ENCODE measurements at places on chromosomes 4 and X. TPM values are rescaled to one million over a fixed set of nuclear protein-coding genes. Genes with fewer than 3 reads are reported as not detected.

Gene SLC35A2
- 32.8 TPM for polyA plus RNA-seq

DNA sequence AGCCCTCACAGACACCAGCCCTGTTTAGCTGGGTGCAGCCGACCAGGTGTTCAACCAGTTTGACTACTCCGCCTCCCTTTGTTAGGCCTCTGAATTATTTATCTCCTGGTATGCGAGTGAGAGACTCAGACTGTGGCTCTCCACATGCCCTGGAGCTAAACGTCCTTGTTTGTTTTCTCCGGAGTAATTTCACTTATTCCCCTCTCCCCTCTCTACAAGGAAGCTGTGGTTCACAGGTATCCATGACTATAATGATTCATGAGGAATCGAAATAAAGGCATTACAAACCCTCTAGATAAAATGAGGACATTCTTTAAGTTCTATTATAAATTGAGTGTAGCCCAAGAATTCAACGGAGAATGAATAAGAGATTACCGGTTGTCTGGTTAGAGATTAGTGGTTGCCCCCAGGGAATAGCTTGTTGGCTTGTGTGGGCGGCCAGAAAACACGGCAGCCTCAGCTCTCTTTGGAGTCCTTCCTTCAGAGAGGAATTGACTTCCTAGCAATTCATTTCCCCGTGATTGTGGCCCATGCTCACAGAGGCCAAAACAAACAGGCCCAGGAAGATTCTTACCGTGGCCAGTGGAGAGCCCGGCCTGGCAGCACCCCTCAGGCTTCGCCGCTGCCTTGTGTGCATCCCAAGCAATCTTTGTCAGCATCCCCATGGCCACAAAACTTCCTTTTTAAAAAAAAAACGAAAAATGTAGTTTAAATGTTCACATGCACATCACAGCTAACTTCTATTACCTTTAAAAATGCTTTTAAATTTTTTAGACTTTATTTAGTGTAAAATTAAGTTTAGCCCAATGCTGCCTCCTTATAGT, 60.2 kb upstream of the CBR4 start:
- DNase-seq = no peak

DNA sequence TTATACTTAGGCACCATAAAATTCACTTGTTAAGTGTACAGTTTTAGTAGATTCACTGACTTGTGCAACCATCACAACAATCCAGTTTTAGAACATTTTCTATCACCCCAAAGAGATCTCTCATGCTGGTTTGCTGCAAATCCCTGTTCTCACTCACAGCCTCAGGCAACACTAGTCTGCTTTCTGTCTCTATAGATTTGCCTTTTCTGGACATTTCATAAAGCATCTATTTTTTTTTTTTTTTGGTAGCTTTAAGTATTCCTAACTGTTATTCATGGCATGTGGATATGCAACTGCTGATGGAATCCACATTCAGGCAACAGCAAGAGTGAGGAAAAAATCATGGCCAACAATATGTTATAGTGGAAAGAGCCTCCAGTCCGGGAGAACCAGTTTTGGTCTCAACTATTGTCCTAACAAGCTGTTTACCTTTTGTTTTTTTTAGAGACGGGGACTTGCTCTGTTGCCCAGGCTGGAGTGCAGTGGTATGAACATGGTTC, 27.0 kb upstream of the TMEM150C start:
- DNase-seq = no peak

GRCh38 chr4:69697536-69698242, 44.6 kb upstream of the UGT2A1 start:
- no peak for DNase-seq

DNA sequence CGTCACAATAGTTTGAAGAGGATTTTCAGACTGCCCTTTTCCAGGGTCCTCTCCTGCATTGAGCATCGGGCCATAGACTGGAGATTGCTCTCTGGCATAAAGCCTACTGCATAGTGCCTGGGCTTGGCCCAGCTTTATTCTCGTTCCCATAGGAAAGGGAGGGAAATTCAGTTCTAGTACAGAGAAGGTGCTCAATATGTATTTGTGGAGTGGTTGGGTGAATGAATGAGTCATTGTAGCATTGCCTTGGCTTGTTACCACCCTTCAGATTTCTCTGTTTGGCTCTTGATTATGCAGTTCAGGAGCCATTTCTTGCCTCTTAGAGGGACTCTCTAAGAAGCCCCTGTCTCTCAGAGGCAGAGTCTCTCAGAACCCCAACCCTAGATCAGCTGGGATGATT, 2.6 kb downstream of the TMEM35A start:
- no peak for DNase-seq

DNA sequence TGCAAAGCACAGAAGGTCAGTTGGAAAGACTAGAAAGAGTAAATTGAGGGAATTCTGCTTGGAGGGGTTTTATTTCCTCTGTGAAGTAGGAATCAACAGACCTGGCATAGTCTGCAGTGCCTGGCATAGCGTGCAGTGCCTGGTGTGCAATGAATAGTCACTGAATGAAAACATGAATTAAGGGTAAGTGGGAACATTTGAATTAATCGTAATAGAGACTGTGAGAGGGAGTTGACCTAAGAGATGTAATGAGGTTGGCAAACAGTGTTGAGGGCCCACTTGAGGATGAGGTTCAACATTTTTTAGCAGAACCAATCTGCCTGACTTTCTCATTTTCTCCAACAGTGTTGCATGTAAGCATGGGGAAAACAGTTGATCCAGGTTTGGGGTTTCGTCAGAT, 377.2 kb upstream of the FTHL17 start:
- no peak for DNase-seq

Gene SSX4
- polyA plus RNA-seq = not detected

DNA sequence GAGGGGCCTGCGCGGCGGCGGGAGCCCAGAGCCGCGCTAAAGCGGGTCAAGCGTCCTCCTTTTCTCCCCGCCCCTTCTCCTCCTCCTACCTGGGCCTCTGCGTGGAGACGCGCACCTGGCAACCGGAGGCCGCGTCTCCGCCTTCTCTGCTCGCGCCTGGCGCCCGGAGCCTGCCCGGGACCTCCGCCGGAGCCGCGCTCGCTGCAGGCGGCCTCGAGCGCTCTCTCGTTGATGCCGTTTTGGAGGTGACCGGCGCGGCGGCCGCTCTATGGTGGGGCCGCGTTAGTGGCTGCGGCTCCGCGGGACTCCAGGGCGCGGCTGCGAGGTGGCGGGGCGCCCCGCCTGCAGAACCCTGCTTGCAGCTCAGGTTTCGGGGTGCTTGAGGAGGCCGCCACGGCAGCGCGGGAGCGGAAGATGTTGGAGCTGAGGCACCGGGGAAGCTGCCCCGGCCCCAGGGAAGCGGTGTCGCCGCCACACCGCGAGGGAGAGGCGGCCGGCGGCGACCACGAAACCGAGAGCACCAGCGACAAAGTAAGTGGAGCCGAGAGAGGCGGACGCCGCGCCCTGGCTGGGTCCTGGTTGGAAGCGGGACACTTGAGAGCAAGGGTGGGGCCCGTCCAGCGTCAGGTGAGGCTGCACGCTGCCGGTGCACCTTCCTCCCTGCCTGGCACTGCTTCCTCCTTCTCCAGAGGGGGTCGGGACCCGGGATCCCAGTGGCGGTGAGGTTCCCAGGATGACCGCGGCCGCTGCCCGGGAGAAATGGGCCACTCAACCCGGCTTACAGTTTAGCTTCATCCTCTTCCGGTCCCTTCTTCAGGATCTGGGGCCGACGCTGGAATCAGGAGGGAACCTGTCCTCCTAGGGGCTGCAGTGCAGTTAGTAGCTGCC, at the start of gene CDS1:
Gene CDS1 (plus strand): TSS at position 140 of the 888 bp plus-strand sequence. CDS start 275 bp downstream, at position 415.
- no peak for DNase-seq

GRCh38 chr4:8547912-8548730, 32.1 kb upstream of the GPR78 start:
- DNase-seq = no peak

GRCh38 chrX:56029188-56029587, 203.0 kb upstream of the KLF8 start:
- DNase-seq = no peak

DNA sequence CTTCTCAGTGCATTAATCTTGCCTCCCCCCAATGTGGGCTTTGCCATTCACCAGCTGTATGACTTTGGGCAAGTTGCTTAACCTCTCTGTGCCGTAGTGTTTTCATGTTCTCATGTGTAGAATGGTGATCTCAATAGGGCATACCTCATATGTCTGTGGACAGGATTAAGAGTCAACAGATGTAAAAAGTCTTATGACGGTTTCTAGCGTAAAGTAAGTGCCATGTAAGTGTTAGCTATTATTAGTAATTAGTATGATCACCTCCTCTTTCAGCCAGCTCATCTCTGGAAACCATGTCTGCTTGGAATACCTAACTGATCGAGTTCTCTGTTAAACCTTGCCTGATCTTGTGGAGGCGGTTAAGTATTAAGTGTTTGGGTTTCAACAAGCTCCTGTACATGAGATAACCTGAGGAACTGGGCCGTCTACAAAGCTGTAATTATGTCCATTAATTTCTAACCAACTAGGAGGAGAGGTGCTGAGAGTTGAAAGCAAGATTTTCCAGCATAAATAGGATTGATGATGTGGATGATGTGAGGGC, 66.3 kb downstream of the TSC22D3 start:
- DNase-seq = no peak

- DNase-seq = no peak
These were observed 605.6 kb upstream of the BOD1L1 start for GRCh38 chr4:14233126-14233525.

Gene NSG1
- polyA plus RNA-seq = 4.5 TPM

Gene ARMCX6
- 88.4 TPM for polyA plus RNA-seq

DNA sequence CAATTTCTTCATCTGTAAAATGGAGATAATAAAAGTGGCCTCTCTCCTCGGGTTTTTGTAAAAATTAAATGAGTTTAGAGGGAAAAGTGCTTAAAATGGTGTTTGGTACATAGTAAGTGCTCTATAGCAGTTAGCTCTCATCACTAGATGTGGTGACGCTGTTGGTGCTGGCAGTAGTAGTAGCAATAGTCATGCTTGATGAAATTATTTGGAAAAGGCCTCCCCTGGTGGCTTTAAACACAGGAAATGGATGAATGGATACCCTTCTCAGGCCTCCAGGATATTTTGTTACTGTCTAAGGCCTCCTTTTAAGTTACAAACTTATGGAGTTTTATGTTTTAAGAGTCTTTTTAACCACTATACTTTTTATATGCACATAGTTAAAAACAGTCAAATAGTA, 142.9 kb downstream of the CBR4 start:
- DNase-seq = no peak

Gene NAA11
- not detected for polyA plus RNA-seq

DNA sequence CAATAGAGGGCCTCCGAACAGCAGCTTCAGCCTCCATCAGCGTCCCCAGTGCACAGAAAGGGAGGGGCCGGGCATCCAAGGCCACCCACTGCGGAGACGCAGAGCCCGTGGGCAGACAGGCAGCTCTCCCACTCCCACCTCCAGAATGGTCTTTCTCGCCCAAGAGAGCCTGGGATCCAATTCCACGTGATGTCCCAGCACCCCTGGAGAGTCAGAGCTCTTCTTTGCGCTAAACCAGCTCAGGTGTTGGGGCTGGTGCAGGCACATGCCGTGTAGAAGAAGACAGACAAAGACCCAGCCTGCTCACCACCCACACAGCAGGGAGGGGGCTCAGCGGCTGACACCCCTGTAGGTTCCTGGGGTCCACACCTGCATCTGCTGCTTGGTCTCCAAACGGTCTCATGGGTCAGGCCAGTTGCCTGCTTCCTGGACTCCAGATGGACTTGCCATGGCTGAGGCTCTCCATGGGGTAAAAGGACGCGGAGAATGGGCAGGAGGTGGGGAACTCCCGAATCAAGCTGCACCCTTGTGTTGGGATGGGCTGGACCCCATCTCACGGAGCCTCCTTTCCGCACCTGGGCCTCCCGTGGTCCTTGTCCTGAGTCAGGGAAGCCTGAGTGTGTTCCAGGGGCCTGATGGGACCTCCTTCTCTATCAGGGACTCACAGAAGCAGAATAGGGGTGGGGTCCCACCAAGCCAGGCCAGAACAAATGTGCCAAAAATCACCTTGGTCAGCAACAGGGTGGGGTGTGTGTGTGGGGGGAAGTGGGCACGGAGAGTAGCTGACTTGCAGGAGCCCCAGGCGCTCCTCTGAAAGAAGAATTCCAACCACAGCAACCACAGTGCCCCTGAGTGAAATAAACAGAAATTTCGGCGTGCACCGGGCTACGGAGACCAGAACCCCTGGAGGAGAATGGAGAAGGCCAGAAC, 11.6 kb upstream of the ASMTL start:
- DNase-seq = no peak

GRCh38 chr4:136319789-136320464, 1212.4 kb downstream of the PCDH18 start:
- DNase-seq = no peak

DNA sequence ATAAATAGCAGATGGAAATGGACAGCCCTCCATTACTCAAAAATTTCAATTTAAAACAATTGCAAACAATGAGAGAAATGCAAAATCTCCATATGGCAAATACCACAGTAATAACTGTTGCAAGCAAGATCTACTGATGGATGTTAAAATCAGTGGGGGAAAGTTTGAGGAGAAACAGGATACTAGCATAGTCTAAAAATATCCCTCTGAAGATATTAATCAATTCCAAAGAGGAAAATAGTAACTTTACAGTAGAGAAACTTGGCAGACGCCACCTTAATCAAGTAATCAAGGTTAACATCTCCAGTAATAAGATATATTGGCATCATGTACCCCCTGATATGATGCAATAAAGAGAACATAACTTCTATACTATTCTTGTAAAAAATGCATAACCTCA, 344.8 kb downstream of the ZNF674 start:
- DNase-seq = no peak

DNA sequence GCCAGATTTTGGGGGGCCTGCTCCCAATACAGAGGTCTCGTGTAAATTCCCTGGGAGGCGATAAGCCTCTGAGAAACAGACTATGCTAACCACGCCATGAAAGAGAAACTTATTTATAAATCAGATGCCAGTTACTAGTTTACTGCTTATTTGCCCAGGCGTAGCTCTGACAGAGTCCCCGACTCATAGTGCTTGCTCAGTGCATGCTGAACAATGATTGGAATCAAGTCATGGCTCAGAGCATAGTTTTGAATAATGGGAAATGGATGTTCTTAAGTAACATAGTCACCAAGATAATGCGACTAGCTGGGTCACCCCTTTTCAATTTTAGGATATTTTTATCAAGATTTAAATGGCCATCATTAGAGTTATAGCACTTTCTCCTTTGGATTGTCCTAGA, 39.9 kb downstream of the HTT start:
- DNase-seq = no peak

- no peak for DNase-seq
These were observed 14.3 kb downstream of the CFAP99 start for GRCh38 chr4:2432991-2433530.

DNA sequence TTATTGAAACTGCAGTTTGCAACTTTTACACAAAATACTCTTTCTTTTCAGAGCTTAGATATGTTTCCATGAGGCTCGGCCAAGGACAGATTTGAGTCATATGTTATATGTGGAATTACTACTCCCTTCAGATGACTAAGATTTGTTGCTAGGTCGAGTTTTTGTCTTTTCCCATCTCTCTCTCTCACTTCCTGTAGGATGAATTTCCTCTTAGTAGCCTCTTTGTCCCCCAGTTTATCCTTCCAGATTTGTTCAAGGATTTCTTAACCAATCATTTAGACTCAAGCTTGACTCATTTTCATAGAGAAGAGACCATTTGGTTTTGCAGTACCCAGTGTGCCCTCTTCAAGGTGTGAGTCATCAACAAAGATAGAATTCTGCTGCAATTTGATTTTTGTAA, 209.2 kb downstream of the GLUD2 start:
- DNase-seq = no peak
